ENCODE measurements at places on chromosomes 2 and 18.

- DNase-seq = no peak
Measured at GRCh38 chr2:134505446-134505845, 213.4 kb downstream of the TMEM163 start.

GRCh38 chr18:51171223-51171622 is 26.3 kb downstream of the MEX3C start:
- DNase-seq = no peak

GRCh38 chr18:36672437-36673344 is 156.1 kb downstream of the TPGS2 start:
- no peak for DNase-seq

- DNase-seq = no peak
Measured at GRCh38 chr2:4354678-4355077, 651.3 kb downstream of the DCDC2C start.

DNA sequence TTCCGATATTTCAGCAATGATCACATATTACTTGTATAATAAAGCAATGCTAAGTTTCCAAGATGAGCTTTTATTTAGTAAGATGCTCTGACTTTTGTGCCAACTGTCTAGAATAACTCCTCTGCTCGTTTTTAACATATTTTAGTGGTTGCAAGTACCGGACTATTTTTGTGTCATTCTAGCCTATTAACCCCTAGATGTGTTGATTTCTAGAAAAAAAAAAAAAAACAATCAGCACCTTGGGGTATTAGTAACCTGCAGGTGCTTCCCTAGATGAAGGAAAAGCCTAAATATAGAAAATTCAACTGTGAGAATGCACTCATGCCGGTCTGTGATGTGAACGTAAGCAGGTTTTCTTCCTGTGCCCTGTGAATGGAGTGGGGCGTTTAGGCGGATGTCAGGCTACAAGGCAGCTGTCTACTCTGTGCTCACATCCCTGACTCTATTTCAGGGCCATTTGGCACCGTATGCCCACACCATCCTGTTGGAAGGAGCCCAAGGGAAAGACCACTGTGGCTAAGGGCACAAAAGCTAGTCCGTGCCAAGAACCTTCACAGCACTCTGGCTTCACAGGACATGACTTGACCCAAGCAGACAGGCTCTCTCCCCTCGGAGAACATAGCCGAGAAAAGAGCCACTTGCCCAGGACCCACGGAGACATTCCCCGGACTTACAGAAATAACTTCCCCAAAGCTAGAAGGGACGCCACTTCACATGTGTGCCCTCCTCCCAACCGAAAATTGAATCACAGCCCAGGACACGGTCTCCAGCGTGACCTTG is 60.9 kb upstream of the AGAP1 start:
- no peak for DNase-seq

DNA sequence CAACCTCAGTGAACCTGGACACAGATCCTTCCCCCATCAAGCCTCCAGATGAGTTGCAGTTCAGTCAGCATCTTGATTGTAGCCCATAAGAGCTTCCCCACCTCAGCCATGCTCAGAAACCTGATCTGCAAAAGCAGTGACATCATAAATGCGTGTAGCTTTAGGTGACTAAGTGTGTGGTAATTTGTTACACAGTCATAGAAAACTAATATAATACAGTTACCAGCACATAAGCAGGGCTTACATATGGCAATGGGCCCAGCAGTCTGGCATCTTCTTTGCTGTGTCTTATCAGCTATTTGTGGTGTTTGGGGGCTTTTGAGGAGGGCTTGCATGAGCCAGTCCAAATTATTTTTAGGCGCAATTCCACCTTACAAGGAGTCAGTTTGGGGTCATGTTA is 807.0 kb downstream of the SLC4A3 start:
- DNase-seq = no peak

GRCh38 chr2:47664817-47665216 is 118.1 kb upstream of the MSH6 start:
- no peak for DNase-seq

GRCh38 chr2:204357286-204357685 is 188.0 kb upstream of the PARD3B start:
- DNase-seq = no peak

GRCh38 chr2:34266908-34267697 is 668.0 kb upstream of the FAM98A start:
- DNase-seq = no peak

GRCh38 chr18:23838233-23838632 is 149.0 kb downstream of the LAMA3 start:
- DNase-seq = no peak

DNA sequence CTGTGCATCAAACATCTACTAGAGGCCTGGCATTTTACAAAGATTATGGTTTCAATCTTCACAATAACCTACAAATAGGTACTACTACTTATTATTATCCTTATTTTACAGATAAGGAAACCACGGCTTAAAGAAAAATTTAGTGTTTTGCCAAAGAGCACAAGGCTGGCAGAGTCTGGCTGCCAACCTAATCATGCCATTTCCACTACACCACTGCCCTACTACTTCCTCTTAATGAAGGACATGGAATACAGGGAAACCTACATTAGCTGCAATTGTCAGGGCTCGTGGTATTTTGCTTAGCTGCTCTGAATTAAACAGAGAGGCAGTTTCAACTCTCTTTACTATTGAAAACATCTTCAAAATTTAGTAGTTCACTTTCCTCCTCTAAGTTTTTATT is 5.9 kb downstream of the MBOAT2 start:
- no peak for DNase-seq

DNA sequence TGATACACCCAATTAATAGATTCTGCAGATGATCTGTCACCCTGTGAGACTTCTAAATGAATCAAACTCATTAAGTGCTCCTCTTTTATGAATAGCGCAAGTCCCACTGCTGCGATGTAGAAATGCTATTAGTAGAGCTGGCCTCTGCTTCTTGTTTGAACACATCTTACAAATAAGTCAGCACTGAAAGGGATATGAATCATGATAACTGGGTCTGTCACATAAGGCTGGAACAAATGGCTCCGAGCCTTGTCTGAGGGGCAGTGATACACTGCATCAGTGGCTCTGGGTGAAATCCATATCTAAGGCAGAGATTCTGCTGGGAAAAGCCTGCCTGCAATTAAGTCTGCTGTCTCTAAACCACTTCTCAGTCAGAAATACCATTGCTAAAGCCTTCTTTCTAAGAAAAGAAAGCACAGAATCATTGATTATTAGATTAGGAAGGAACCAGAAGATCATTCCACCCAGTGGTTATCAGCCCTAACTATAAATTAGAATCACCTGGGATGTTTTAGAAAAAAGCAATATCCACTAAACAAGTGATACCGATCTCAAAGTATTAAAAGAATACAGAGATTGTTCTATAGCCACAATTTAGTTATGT is 75.2 kb downstream of the SLC5A7 start:
- no peak for DNase-seq

DNA sequence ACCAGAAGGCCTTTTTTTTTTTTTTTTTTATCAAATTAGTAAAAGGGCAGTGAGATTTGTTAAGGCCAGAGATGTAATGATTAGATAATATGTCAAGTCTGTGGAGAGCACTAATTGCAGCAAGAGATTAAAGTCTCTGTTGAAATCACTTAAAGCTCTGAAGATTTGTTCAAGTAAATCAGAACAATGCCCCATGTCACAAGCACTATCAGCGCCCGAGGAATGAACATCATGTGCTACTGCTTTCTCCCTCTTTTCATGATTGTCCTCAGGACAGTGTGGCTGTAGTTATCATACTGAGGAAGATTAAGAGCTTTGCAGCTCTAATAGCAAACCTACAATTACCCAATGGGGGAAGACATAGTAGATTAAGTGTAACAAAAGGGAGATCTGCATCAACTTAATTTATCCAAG is 71.1 kb downstream of the TDRD15 start:
- no peak for DNase-seq

GRCh38 chr2:119387381-119388129 is 20.8 kb downstream of the DBI start:
- DNase-seq = peak; percentile 35

GRCh38 chr2:96969321-96969720 is 17.1 kb downstream of the FAM178B start:
- DNase-seq = no peak

DNA sequence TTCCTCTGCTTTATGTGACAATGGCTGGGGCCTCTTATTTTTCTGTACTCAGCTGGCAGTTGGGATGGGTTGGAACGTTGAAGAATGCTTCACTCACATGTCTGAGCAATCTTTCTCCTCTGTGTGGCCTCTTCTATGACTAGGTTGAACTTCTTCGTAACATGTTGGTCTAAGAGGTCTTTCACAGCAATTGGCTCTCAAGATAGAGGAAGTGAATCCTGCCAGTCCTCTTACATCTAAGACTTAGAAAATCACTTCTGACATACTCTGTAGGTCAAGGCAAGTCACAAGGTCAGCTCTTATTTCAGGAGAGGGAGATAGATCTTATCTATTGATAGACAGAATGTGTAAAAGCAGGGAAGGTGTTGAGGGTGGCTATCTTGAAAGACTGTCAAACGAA is 174.1 kb downstream of the NYAP2 start:
- DNase-seq = no peak

DNA sequence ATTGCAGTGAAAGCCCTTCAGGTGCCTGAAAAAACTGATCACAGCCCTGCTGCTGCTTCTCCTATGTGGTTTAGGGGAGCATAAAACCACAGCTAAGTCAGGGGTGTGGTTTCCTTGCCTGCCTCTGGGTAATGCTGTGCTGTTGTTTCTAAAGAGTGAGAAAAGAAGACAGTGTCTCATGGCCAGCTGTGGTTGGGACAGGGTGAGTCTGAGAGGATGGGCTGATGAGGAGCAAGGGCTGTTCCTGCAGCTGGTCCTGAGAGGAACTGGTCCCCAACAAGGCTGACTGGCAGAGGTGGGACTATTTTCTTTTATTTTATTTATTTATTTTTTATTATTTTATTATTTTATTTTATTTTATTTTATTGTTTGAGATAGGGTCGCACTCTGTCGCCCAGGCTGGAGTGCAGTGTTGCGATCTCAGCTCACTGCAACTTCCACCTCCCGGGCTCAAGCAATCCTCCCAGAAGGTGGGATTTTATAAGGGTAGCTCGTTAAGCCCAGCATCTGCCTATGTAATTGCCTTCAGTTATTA is 236.7 kb downstream of the FHOD3 start:
- no peak for DNase-seq

GRCh38 chr2:180006231-180006630 is 866 bp downstream of the CWC22 start:
- DNase-seq = no peak

DNA sequence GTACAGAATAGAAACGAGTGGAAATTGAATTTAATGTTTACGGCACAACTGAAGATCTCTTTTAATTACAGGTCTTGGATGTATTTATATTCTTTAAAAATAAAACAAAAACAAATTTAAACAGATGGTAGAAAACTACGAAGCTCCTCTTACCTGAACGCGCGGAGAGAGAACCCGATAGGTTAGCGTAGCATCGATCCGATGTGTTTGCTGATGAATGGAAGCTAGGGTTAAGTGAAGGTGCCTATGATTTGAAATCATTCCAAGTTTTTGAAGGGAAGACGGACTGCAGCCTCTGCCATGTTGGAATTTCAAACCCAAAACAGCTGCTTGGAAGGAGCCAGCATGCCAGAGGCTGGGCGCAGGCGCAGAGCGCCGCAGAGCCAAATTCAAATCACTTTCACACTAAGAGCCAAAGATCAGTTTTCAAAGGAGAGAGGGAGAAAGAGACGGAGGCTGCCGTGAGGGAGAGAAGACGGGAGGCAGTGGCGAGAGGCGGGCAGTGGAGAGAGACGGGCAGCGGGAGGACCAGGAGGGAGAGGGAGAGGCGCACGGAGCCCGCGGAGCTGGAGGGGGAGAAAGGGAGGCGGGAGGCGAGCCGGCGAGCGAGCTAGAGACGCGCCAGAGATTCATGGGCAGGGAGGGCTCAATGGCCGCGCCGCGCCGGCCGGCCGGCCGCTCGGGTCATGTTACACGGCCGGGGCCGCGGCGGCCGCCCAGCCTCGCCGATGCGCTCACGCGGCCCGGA is at the start of gene FIGN:
TSS of gene FIGN (minus strand) at position 324 of the 748 bp plus-strand sequence. CDS start 1,081 bp downstream, outside the sequence.
- no peak for DNase-seq

GRCh38 chr2:190598621-190599020 is 50.3 kb upstream of the NAB1 start:
- no peak for DNase-seq

DNA sequence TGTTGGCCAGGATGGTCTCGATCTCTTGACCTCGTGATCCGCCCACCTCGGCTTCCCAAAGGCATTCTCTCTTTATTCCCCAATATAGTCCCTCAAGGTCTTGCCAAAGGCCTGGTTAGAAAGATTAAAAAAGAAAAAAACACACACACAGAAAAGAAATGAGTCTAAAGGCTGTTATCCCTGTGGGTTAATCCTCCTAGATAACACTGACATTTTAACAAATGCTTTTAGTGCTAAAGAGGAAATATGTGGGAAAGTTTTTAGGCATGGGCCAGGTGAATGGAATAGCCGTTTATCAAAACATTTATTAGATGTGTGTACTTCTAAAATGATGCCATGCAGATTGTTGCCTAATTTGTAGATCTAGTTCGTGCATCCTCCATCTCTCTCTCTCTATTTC is 261.6 kb upstream of the FN1 start:
- no peak for DNase-seq

DNA sequence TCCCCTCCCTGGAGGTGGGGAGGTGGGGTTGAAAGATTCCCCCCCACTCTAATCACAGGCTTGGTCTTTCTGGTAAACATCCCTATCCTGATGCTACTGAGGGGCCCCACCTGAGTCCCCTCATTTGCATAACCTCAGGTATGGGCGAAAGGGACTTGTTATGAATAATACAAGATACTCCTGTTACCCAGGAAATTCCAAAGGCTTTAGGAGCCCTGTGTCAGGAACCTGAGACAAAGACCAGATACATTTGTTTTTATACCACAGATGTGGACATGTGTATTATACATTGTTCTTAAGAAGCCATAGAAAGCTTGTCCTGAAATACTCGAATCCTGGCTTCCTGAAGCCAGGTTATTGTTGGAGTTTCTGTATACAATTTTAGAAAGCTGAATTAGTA is 62.8 kb downstream of the MYO1B start:
- DNase-seq = no peak

DNA sequence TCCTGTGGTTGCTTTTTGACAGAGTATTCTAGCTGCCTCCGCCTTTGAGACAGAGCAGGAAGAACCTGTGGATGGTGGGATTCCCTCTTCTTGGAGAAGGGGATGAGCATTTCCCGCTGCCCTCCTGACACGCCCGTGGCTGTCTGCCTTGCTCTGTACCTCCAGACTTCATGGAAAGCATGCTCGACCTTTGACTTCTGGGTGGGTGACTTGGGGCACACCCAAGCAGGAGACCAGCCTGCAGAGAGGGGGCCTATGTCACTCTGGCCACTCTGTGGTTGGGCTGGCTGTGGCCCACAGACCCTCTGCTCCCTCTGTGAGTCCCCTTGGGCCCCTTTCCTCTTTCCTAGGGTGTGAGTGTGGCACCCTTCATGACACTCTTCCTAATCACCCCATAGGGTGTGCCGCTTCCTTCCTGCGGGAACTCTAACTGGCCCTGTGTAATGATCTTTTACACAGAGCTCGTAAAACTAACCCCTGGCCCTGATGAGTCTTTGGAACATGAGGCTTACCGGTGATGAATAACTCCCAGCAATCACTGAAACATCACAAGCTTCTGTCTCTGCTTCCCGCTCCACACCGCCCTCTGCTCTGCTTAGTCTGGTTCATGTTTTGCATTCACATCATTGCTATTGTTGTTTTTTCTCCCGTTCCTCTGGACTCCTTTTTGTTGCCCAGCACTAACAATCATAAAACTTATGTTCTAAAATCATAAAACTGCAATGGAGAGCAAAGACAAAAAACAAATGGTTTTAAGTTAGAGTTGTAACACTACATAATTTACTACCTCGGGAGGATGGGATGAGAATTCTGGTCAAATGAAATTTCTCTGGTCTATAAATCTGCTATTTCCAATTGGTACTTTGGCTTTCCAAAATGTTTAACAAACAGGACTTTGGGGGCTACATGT is 101.1 kb downstream of the SH3YL1 start:
- no peak for DNase-seq

- no peak for DNase-seq
Measured at GRCh38 chr18:76441002-76441667, 53.9 kb downstream of the ZNF516 start.
